ENCODE measurements at places on chromosomes 3 and 15.
A peak's percentile ranks its signal among the peaks of the same experiment; 100 is the strongest.

- no peak for DNase-seq
Observed at GRCh38 chr15:30979457-30979856, 12.0 kb downstream of the MTMR10 start.

- DNase-seq = no peak
Observed at GRCh38 chr3:53763353-53763752, 82.9 kb downstream of the CHDH start.

- no peak for DNase-seq
Observed at GRCh38 chr15:47439146-47440111, 277.9 kb upstream of the SEMA6D start.

DNA sequence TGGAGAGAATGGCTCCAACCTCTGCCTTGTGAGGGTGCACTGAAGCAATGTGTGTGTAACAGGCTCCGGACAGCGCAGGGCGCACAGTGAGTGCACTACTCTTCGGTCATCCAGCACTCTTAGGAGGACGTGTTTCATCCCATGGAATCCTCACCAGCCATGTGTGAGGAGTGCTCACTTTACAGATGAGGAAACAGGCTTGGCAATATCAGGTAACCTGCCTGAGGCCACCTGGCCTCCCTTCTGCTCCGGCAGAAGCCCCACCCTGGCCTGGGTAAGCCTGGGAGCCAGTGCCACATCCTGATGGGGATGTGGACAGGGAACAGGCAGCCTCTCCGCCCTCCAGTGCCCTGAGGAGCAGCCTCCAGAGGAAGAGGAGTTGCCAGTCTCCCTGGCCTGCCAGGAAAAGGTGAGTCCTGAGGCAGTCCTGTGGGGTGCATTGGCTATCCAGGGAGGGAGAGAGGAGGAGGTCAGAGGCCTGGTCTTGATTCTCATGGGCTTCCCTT lies 39.4 kb upstream of the LIMD1 start:
- no peak for DNase-seq

DNA sequence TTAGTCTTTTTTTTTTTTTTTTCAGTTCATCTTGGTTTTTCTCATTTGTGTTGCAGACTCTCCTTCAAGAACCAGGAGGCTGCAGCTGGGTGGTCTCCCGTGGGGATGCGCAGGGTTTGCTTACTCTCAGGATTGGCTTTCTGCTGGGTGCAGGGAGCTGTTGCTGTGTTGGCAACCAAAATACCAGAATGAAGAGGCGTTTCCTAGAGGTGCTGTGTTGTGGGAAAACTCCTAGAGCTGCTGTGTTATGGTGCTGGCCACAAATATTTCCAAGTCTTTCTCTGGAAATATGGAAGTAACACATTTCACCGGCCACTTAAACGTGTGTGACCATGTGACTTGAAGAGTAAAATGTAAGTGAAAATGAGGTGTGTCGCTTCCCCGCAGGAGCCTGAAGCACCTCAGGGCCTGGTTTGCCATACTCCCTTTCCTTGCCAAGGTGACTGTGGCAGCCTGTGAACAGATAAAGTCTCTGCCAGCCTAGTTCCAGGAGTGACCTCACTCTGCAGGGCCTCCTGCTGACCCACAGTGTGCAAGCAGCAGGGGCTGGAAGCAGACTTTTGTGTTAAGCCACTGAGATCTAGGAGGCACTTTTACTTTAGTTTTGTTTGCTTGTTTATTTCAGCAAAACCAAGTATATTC lies 258.9 kb downstream of the ADAMTS17 start:
- no peak for DNase-seq

DNA sequence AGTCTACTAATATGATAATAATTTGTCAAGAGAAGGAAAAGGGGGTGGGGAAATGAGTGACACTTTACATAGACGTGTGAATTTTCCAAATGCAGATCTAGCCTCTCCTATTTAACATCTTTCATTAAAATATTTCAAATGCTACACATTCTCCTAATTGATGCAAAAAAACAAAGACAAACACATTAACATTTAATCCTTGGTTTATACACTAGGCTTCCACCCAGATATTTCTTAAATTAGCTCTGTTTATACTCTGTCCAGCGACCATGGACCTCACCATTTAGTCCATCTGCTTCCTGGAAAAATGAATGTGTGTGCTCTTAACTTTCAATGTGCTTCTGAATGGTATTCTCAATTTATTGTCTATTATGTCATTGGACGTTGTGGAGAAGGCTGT lies 409.9 kb downstream of the LSAMP start:
- DNase-seq = no peak

GRCh38 chr15:93330912-93331544 lies 242.0 kb upstream of the RGMA start:
- no peak for DNase-seq

DNA sequence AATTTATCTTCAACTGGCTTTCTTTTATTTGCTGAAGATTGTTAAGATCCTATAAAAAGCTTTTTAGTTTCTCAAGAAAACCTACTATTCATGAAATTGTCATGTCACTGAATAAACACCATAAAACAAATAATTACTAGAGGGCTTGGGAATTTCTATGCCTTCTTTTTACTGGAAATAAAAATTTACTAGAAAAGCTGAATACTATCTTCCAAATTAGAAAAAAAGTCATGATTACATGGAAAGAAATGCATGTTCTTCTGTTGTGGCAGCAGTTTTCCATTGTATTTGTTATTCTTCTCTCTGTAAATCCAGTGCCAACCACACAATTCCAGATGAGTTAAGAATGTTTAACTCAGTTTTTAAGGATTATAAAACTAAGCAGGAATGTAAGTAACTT lies 153.8 kb downstream of the RAP2B start:
- no peak for DNase-seq

DNA sequence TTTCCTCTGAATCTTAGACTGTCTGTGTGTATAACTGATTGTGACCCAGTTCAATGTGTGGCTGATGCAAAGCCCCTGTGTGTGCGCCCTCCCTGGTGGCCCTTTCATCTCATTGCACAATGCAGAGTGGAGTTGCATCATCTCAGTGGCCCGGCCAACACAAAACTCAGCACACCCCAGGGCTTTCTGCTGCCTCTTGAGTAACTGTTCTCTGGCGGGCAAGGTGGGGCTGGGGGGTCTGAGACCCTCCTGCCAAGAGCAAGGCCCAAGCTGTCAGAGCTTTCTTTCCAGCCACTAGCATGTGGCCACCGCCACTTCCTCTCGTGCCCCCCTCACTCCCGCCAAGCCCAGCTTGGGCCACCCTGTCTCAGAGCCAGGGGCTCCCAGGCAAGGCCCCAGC lies 80.7 kb upstream of the ALDH1L1 start:
- peak; percentile 8 for DNase-seq

- no peak for DNase-seq
Observed at GRCh38 chr3:110859336-110859735, 212.3 kb upstream of the NECTIN3 start.

GRCh38 chr15:79028411-79028964 lies 62.1 kb downstream of the RASGRF1 start:
- peak; percentile 47 for DNase-seq
